ENCODE measurements at places on chromosomes 7 and 10. TPM values are rescaled to one million over a fixed set of nuclear protein-coding genes. Genes with fewer than 3 reads are reported as not detected.

DNA sequence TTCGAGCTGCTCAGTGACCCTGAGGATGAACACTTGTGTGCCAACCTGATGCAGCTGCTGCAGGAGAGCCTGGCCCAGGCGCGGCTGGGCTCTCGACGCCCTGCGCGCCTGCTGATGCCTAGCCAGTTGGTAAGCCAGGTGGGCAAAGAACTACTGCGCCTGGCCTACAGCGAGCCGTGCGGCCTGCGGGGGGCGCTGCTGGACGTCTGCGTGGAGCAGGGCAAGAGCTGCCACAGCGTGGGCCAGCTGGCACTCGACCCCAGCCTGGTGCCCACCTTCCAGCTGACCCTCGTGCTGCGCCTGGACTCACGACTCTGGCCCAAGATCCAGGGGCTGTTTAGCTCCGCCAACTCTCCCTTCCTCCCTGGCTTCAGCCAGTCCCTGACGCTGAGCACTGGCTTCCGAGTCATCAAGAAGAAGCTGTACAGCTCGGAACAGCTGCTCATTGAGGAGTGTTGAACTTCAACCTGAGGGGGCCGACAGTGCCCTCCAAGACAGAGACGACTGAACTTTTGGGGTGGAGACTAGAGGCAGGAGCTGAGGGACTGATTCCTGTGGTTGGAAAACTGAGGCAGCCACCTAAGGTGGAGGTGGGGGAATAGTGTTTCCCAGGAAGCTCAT lies 1.1 kb downstream of the DDIT4 start:
- DNase-seq, result peak; percentile 77

The ZNF503 gene
- total RNA-seq, result 8.8 TPM

The TFAM gene
- 35.8 TPM for total RNA-seq

The ADAMTS14 gene
- 1.6 TPM for total RNA-seq

DNA sequence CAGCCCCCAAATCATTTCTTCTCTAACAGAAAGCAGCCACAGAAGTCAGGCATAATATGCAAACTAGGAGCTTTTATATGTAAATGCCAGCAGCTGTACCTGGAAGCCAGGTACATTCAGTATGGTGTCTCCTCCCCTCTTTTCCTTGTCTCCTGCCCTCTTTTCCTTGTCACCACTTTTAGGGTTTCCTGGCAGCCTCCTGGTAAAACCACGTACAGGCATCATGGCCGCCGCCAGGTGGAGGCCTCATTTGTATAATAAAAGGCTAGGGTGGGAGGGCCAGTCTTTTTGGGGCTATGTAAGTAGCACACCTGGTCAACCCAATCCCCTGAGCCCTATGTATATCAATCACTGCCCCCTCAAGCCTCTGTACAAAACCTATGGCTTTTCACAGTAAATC lies 28.7 kb downstream of the PDZD8 start:
- no peak for DNase-seq

DNA sequence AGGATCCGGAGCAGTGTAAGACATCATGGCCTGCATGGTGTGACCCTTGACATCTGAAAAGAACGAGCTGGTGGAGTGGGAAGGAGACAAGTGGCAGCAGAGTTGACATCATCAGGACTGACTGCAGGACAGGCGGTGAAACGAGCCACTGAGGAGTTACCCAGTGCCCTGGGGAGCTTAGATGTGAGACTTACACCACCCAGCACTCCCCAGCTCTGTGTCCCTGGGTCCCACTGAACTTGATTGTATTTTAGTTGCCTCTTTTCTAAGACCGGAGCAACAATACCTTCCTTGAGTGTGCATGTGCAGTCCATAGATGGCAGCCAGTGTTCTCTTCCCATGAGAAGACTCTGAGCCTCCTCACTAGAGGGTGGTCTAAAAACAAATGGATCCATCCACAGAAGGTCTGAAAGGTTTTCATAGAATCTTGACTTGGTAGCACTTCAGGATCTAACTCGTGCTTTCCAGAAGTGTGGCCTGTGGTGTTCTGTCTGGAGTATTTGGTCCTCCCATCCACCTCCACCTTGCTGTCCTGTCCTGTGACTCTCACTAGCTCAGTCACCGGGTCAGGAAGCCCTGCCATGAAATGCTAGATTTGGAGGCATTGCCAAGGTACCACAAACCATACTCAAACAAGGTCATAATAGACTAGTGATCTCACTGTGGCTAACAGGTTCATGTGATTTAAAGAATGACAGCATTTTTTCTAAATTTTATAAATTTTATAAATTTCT lies 59.0 kb downstream of the IKZF1 start:
- DNase-seq, result no peak

GRCh38 chr10:112816891-112817290 lies 133.2 kb upstream of the TCF7L2 start:
- no peak for DNase-seq

GRCh38 chr10:133526957-133527588 lies at the start of gene CYP2E1:
Gene CYP2E1 (plus strand): TSS chr10:133527363. CDS start chr10:133527396, 33 bp downstream.
- no peak for DNase-seq

GRCh38 chr7:375321-375831 lies 85.4 kb downstream of the FOXL3 start:
- DNase-seq, result no peak

The XRCC2 gene
- total RNA-seq, result 5.5 TPM

The SH2B2 gene
- total RNA-seq, result 0.40 TPM

The GNGT1 gene
- not detected for total RNA-seq

DNA sequence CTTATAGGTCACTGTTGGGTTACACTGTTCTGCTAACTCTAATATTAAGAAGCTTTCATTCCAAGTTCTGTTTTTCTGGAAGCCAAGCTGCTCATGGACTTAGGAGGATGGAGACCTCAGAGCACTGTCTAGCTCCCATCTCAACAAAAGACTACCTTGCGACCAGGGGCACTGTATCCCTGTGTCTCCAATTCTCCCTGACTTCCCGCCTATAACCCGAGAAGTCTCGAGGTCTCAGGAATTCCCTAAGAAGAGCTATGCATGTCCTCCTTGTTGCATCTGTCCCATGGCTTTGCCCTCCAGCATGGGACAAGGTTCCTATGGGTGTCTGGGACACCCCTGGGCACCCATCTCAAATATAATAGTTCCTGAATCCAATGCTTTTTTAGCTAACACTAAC lies 31.2 kb downstream of the BTBD16 start:
- DNase-seq, result no peak

GRCh38 chr10:19252531-19252930 lies 203.9 kb downstream of the MALRD1 start:
- DNase-seq, result no peak

DNA sequence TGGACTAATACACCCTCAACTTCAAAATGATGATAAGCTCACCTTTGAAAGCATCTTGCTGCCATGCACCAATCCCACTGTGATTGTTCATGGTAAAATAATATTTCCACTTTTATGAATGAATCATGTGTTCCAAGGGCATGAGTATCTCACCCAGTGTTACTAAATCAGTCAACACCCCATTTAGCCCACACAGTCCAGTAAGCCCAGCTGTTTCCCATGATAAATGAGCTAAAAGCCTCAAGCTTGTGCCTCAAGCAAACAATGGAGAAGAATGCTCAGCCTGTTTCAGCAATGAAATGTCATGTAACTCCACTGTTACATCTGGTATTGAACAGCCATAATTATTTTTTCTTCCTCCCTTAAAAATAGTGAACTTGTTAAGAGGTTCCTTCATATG lies 442.5 kb downstream of the XPNPEP1 start:
- DNase-seq, result no peak

DNA sequence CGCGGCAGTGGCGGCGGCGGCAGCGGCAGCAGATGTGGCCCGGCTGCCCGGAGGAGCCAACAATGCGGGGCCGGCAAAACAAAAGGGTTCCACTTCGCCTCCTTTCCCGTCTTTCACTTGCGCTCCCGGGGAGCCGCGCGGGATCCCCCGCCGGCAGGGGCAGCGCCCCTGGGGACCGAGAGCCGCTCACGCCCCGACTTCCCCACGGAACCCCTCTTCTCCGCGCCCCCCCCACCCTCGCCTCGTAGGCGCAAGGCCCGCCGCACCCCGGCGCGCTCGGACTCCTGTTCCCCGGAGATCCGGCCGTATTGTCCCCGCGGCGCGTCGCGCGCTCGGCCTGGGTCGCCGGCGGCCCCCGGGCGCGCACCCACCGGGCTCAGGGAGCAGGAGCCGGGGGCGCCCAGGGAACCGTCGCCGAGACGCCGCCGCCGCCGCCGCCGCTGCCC lies 854 bp downstream of the CTBP2 start:
- peak; percentile 21 for DNase-seq

The CH25H gene
- 0.63 TPM for total RNA-seq

DNA sequence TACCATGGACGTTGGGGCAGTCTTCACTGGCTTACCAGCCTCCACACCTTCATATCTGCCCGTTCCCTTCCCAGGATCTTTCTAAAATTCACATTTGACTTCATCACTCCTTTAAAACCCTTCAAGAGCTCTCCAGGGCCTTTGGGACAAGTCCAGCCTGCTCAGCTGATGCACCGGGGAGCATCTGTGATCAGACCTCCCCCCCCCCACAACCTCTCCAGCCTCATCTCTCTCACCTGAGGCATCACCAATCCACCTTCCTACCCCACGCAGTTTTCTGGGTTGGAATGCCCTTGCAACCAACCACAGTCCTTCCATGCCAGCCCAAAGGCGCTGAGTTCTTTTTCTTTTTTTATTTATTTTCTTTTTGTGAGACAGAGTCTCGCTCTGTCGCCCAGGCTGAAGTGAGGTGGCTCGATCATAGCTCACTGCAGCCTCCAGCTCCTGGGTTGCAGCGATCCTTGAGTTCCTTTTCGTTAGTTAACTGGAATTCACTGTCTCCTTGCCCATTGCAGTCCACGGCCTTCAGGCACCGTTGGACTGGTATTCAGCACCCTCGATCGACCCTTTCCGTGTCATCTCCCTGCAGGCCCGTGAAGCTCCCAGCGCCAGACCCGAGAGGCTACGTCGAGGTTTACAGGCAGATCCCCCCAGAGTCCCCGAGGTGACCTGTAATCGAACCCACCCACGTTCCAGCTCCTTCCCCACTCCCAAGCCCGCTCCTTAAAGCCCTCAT lies 654 bp downstream of the ALKBH4 start:
- DNase-seq, result no peak

DNA sequence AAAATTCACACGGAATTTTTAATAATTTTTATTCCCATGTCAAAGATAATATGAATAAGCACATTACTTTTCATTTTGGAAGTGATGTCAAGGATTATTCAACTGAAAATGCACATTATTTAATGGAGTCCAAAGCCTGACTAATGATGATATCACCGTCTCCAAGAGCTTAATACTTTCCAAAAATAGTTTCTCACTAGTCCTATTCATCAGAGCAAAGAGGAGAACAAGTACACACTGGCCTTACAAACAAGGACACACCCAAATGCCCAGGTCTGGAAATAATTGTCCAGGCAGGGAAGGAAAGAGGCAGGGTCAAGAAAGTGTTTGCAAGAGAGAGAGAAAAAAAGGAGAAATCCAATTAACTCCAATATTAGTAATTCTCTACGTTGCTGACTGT lies 216.8 kb upstream of the CCDC6 start:
- peak; percentile 42 for DNase-seq

GRCh38 chr10:91214911-91215310 lies 5.6 kb upstream of the PCGF5 start:
- DNase-seq, result no peak

- no peak for DNase-seq
These were observed 1.6 kb downstream of the FEZF1 start for GRCh38 chr7:122302761-122303530.

- peak; percentile 85 for DNase-seq
These were observed 23.2 kb downstream of the CREB3L2 start for GRCh38 chr7:137978464-137979237.

GRCh38 chr10:107919626-107920235 lies 755.2 kb upstream of the SORCS1 start:
- no peak for DNase-seq

DNA sequence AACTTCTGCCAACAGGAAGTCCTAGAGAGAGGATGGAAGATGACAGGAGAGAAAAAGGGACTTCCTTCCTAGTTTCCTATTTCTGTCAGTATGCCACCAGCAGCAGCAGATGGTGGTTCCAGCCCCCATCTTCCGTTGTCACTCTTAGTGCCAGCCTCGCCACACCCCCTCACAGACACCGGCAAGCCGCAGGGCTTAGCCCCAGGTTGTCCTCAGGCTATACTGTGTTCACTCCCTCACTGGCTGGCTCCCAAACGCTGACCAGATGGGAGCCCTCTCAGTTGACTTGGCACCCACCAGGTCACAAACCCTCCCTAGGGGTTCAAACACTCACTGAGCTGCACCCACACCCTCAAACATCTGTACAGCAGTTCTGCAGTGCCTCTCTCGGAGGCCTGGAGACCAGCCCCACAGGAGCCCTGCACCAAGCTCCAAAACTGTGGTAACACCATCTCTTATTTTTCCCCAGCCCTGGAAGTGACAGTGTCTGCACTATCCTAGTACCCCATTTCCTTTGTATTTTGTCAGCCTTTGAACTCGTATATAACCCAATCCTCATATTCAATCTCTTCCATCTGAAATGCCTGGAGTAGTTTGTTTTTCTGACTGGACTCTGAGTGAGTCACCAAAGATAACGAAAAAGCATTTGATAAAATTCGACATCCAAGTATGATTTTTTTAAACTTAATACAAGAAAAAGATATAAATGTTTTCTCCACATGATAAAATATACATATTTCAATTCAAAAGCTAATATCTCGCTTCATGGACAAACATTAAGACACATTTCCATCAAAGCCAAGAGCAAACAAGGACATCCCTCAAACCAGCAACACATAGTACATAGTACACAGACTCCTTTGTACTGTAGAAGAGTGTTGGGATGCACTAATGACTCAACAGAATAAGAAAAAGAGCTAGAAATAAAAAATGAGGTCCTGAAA lies 34.5 kb downstream of the SMURF1 start:
- peak; percentile 36 for DNase-seq

Measured in MG63 (cell line).